Skin of body (tissue), 3 donors: ENCODE measurements at places on chromosomes 3 and 15. TPM values are rescaled to one million over a fixed set of nuclear protein-coding genes. Genes with fewer than 3 reads are reported as not detected.

Gene CXCR6
- total RNA-seq: 0.39 TPM

Gene MUC13
- total RNA-seq: not detected

Gene REC114
- not detected for total RNA-seq

Gene ZNF80
- not detected for total RNA-seq

Gene ZBTB20
- total RNA-seq: 45.8 TPM

Gene AHSG
- total RNA-seq: not detected

Gene WDR72
- 0.69 TPM for total RNA-seq

Gene USP3
- 59.3 TPM for total RNA-seq

Gene OR5H6
- total RNA-seq: not detected

Gene RYR3
- total RNA-seq: 6.3 TPM

Gene TUSC7
- total RNA-seq: not detected

Gene YEATS2
- total RNA-seq: 29.5 TPM

Gene CLDN18
- total RNA-seq: not detected

Gene SHQ1
- 17.3 TPM for total RNA-seq

Gene VWA5B2
- total RNA-seq: 0.10 TPM

Gene CHRM5
- total RNA-seq: not detected

- DNase-seq: no peak
Observed at GRCh38 chr3:16738451-16738850, 133.2 kb upstream of the DAZL start.

- no peak for DNase-seq
Observed at GRCh38 chr3:172334671-172335207, 113.5 kb downstream of the GHSR start.

- no peak for DNase-seq
Observed at GRCh38 chr3:59334585-59334984, 284.8 kb upstream of the CFAP20DC start.

GRCh38 chr3:179956416-179956830 is 80.3 kb downstream of the PEX5L start:
- DNase-seq: no peak

GRCh38 chr3:105042586-105042985 is 324.1 kb upstream of the ALCAM start:
- DNase-seq: no peak

DNA sequence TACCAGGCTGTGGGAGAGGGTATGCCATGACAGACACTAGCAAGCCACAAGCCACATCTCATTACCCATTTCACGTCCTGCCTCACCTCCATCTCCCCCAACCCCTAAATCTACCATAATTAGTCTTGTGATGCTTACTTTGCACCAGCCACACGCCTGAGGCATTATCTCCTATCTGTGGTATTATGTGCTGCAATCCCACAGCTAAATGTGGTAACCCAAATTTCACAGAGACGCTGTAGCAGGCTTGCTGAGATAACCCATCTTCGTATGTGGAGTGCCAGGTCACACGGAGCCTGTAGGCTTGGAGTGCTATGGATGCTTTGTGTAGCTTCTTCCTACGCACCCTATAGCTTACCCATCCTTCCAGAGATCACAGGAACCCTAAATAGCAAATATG is 256.7 kb upstream of the KCNH8 start:
- DNase-seq: no peak

DNA sequence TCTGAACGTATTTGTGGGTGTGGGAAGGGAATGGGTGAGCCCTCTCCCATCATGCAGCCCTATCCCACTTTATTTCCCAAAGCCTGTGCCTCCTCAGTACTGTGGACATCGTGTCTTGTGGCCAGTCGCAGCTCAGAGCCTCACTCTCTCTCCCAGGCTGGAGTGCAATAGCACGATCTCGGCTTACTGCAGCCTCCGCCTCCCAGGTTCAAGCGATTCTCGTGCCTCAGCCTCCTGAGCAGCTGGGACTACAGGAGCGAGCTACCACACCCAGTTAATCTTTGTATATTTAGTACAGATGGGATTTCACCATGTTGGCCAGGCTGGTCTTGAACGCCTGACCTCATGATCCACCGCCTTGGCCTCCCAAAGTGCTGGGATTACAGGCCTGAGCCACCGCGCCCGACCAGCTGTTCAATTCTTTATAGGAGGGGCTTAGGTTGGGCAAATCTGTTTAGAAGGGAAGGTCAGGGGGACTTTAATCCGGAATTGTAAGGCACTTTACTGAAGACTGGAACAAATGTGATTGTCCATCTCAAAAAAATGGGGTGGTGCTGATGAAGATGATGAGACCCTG is 42.7 kb upstream of the BDH1 start:
- no peak for DNase-seq

GRCh38 chr3:134339913-134340312 is 34.3 kb downstream of the AMOTL2 start:
- DNase-seq: no peak

DNA sequence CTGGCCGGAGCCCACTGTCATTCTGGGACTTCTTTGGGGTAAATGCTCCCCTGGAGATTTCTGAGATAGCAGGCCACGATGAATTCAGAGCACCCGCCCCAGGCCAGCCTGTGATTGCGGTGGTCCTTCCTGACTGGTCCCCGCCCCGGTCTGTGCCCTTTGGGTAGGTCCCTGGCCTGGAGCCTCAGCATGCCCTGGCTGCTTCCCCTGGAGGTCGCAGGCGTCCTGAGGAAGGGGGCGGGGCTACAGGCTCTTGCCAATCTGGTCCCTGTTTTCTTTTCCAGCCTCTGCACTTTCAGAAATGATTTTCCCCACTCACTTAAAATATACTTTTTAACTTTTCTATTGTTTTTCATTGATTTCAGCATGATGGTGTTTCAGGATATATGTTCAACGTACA is 250.2 kb upstream of the ATP10A start:
- no peak for DNase-seq

- DNase-seq: no peak
Observed at GRCh38 chr3:32882603-32883025, 64.8 kb downstream of the TRIM71 start.

- DNase-seq: no peak
Observed at GRCh38 chr15:100129677-100130076, 212.1 kb downstream of the ADAMTS17 start.

DNA sequence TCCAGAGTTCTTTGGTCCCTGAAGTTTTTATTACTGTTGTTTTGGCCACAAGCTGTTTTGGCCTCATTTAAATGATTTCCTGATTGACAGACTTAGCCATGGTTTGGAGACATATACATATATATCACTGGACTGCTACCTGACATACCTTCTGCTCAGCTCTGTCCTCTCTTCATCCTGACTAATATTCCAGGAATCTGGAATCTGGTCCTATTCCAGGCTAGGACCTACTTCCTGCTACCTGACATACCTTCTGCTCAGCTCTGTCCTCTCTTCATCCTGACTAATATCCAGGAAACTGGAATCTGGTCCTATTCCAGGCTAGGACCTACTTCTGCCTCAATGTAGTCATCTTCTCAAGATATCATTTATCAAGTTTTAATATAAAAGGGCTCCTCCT is 724.4 kb upstream of the ROBO1 start:
- no peak for DNase-seq

- DNase-seq: no peak
Observed at GRCh38 chr3:16113704-16114103, 60.8 kb upstream of the GALNT15 start.

DNA sequence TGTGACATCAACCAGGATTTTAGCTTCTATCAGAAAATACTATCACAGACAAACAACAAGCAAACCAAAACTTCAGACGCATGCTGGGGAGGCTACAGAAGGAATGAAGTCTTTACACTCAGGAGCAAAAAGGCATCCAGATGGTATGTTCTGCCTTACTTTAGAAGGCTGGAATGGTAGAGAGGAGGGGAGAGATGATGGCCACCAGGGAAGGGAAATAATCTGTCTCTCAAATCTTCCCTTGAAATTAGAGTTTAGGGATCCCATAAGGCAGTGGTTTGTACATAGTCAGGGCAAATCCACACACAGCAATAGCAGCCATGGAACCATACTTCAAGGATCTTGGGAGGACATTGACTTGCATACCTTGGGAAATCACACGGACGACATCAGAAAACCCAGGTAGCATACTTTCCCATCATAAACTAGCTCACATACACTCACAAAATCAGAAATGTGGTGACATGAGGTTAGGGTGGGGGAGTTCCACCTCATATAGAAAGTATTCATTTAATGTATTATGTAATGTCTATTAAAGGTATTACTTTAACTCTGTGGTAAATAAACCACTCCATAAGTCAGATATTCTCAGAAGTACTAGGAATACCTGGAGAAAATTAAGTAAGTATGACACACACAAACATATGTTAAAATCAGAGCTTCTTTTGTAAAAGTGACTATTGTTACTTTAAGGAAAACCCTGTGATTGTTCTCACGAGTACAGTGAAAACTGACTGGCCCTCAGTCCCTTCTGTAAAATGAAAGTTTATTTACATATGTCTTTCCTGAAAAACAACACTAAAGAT is 9.4 kb downstream of the BTLA start:
- no peak for DNase-seq

DNA sequence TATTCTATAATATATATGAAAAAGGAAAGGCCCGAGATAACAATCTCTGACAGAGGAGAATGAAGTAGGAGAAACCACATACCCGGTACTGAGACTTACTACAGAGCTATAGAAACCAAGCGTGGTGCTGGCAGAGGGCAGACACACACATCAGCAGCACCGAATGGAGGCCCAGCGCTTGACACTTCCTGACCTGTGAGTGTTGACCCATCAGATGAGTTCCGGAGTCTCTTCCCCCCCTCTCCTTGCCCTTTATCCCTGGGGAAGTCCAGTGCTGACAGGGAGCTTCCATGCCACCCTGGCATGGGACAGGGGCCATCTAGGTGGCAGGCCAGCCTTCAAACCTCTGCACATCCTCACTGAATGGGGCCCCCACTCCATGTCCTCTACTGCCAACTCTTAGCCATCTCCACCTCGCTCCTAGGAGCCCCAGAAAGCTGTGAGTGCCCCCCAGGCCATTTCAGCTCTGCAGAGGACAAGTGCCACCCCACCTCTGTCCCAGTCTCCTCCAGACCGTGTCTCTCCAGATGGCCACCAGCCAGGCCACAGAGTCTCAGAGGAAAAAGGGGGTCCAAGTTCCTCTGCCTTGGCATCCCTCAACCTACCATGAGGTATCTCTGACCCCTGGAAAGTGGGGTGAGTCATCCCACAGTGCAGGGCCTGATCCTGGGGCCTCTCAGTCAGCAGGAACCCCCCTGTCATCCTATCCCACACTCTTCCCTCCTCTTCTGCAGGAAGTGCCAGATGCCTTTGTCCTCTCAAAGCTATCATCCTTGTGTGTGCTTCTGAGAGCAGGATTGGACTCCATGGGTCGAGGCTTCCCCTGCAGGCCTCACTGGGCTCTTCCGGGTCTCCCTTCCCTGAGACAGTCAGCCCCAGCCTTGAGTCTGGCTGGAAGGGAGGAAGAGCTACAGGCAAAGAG is 116.5 kb upstream of the ALDH1A3 start:
- no peak for DNase-seq

DNA sequence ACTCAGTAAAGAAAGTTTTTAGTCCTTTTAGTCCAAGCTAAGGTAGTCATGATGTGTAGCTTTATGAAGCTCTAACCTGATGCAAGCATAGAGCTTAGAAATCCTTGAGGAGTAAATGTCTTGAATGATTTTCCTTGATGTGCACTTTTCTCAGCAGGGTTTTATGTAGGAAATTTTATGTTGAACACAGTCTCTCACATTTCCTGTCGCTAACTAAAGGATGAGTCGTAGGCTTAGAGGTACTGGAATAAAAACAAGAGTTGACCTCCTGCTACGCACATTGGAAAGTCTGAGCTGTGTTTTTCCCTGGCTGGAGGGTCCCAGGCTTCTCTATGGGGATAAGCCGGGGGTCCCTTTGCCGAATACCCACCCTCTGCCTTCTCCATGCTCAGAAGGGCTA is 34.7 kb upstream of the ZPLD1 start:
- no peak for DNase-seq

- no peak for DNase-seq
Observed at GRCh38 chr3:23072693-23073092, 130.4 kb upstream of the UBE2E2 start.

DNA sequence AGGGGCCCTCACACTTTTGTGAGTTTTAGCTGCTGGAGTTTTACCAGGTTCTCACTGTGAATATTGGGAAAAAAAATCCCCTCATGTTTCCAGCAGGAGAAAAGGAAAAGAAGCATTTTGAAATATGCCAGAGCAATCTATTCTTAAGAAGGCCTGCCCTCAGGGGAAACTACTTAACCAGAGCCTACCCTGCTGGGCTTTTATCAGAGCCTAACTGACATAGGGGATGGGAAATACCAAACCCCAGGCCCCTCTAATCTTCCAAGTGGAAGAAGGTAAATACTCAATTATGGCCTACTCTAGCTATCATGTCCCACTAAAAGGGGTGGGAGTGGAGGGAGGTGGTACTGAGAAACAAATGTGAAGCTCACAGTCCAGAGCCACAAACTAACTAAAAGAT is 68.7 kb upstream of the NMNAT3 start:
- no peak for DNase-seq

GRCh38 chr3:125119752-125120378 is 64.1 kb upstream of the HEG1 start:
- DNase-seq: no peak

DNA sequence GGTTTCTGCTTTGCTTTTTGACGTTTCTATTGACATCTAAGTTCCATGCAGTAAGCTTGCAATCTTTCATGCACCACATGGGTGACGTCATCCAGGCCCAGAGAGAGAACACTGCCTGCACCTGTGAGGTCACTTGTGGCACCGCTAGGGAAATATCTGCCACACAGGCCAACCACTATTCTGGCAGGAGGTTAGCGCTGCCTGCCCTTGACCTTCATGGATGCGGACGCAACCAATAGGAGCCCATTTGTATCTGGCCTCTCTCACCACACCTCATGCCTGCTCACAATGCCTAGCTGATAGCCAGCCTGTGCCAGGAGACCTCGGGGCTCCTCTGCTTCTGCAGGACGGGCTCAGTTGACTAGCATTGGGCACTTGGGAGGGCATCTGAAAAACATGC is 55.8 kb upstream of the PRR23E start:
- no peak for DNase-seq

DNA sequence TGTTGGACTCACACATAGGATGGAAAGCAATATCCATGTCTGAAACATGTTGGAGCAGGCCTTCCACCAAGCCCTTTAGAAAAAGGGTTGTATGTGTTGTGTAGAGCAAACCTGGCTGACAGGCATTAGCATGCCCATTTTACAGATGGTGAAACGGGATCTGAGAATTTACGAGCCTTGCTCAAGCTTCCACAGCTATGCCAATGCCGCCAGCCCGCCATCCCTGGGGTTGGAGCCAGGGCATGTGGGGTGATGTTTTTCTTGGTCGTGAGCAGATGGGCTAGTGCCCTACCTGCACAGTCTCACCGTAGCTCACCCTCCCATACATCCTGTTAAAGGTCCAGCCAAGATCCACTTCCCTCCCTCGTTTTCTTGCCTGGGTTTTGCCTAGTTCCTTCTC is 97.5 kb upstream of the TLE3 start:
- no peak for DNase-seq

DNA sequence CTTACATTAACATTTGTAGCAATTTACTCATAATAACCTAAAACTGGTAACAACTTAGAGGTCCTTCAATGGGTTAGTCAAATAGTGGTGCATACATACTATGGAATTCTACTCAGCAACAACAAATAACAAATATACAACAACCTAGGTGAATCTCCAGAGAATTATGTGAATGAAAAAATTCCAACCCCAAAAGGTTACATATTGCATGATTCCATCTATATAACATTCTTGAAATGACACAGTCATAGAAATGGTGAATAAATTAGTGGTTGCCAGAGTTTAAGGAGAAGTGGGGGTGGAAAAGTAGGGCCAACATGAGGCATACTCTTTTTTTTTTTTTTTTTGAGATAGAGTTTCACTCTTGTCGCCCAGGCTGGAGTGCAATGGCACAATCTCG is 12.7 kb upstream of the SNTN start:
- DNase-seq: no peak

GRCh38 chr3:53773021-53773436 is 73.2 kb downstream of the CHDH start:
- peak; percentile 24 for DNase-seq
